ENCODE measurements at places on chromosomes 2 and 18.

DNA sequence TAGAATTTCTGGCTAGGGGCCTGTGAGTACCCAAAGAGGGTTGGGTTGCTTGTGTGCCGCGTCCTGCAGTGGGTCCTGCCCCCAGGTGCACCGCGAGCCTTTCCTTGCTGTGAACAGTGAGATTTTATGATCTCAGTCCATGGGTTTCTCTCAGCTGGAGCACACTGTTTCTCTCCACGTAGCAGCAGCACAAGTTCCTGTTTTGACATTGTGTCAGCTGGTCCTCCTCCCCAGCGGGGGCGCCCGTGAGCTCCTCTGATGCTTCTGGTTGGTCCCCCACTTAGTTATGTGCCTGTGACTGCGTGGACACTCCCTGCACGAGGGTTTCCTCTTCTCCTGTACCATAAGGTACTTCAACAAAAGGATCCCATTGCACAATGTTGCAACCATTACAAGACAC is 29.8 kb downstream of the TSHZ1 start:
- DNase-seq = no peak

- DNase-seq = peak; percentile 66
These were observed 44.3 kb upstream of the ASB1 start for GRCh38 chr2:238382381-238382781.

- DNase-seq = no peak
These were observed 48.1 kb upstream of the HPCAL1 start for GRCh38 chr2:10254373-10255188.

DNA sequence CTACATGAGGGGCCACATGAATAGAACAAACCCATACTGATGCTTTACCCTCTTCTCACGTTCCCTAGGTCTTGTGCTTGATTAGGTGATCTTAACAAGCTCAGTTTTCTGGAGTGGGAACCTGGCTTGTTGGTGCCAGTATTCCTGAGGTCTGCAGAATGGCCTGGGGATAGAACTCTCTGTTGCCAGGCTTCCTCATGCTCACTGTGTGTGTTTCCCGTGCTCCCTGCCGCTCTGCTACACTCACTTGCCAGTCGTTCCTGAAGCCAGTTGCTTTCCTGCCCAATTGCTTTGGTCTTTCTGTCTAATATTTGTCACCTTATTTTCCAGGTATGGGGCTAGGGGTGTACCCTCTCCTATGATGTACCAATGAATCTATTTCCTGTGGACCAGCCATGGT is 2111.5 kb upstream of the PIK3C3 start:
- DNase-seq = no peak

- DNase-seq = no peak
These were observed 319.5 kb downstream of the ALK start for GRCh38 chr2:29601872-29602271.

DNA sequence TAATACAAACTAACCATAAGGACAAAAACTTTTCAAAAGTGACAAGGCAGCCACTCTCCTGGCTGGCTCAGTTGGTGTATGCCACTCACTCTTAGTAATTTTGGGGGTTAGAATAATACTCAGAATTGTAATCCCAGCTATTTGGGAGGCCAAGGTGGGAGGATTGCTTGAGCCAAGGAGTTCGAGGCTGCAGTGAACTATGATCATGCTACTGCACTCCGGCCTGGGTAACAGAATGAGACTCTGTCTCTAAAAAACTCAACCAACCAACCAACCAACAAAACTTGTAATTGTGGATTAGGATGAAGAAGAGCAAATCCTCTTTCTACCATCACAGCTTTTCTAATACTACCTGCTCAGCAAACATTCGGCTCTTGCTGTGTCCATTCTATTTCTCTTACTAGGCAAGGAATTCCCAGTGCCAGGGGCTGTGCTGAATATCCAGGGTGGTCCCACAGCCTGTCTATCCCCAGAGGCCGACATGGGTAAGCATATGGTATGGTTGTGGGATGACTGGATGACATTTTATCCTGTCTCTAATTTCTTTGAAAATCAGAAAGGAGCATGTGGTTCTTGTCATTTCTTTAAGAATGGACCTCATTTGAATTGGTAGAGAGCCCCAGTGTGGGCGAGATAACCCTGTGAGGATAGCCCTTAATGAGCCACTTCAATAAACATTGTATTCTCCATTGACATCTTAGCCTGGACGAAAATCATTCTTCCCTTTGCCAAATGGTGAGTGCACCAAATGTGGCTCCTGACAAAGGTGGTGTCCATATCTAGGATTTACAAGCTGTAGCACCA is 220.1 kb downstream of the MYCN start:
- no peak for DNase-seq

DNA sequence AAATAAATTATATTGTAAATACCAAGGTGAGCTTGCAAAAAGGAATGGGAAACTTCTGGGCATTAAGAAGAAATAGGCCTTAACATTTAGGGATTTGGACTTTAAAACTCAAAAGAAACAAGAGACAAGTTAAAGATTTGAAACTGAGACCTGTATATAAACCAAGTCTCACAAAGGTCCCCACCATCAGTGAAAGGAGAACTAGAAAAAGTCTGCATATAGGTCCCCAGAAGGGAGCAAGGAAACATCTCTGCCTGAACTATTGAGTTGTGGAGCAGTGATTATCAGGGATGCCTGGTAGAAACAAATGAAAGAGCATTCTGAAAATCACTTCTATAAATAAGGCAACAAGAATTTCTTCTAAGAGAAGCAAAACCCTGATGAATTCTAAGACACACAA is 30.5 kb upstream of the ITGAV start:
- DNase-seq = no peak

DNA sequence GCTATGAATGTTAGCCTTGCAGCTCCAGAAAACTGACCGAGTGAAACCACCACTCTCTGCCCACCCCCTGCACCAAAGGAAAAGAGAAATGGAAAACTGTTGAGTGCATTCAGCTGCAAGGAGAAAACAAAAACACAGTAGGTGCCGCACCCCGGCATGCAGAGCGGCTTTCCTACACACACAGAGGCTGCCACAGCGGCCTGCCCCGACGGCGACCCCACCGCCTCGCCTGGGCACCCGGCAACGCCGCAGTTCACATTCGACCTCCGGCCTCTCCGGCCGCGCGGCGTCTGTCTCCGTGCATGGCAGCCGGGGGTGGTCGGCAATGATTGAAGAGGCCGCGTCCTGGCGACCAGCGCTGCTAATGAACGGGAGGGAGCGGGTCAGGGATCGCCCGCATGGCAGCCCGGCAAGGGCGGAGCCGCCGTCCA is 417.1 kb upstream of the SALL3 start:
- DNase-seq = no peak

DNA sequence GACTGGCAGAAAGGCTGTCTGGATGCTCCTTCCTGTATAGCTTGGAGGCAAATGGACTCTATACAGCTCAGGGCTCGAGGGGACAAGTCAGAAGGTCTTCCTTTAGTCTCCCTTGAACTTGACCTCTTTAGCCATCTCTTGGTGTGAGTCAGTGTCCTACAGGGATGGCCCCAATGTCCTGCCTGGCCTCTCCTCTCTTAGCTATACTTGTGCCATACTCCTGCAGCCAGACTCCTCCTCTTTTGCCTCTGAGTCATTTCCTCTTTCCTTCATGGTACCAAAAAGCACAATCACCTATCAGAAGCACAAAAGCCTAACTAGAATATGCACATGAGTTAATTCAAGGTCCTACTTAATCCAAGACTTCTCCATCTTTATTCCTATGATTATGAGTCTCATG is 112.7 kb downstream of the XRCC5 start:
- peak; percentile 56 for DNase-seq

DNA sequence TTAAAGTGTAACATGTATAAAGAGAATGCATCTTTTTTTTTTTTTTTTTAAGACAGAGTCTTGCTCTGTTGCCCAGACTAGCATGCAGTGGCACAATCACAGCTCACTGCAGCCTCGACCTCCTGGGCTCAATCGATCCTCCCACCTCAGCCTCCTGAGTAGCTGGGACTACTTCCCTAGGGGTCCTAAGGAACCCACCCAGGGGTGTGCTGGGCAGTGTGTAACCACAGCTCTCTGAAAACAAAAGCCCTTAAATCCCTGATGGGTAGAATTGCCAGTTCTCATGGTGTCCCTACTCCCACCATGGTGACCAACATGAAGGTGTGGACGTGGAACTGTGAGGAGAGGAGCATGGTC is 105.6 kb upstream of the ST3GAL5 start:
- no peak for DNase-seq

- no peak for DNase-seq
These were observed 93.4 kb downstream of the PARD3B start for GRCh38 chr2:204638471-204639194.

DNA sequence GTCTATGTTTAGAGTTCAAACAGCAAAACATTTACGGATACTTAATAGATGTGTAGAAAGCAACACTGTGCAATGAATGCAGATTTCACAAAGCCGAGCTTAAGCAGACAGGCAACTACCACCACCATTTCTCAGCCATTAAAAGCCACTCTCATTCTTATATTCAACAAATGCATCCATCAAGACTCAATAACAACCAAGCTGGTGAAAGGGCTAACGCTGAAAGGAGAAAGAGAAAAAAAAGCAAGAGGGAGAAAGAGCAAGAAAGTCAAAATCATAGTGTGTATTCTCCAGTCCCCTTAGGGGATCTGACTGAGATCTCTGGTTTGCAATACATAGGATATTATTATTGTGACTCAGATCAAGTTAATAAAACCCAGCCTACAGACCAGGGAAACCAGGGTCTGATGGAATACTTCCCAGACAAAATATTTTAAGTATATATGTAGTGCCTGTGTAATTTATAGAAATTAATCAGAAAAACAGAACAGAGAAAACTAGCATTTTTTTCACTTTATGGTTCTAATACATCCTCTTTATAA is 14.1 kb downstream of the SATB2 start:
- no peak for DNase-seq

DNA sequence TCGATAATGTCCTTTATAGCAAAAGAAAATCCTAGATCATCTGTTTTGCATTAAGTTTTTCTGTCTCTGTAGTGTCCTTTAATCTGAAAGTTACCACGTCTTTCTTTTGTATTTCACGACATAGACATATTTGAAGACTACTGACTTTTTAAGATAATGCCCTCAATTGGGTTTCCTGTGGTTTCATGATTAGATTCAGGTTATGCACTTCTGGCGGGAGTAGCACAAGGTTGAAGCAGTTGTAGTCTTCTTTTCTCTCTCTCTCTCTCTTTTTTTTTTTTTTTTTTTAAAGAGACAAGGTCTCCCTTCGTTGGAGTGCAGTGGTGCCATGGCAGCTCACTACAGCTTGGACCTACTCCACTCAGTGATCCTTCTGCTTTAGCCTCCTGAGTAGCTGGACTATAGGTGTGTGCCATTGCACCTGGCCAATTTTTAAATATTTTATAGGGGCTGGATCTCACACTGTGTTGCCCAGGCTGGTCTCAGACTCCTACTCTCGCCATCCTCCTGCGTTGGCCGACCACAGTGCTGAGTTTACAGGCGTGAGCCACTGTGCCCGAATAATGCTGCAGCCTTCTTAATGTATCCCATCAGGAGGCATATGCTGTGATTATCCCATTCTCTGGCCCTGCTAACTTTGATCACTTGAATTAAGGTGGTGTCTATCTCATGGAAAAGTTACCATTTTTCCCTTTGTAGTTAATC is 3.9 kb downstream of the INPP4A start:
- no peak for DNase-seq

DNA sequence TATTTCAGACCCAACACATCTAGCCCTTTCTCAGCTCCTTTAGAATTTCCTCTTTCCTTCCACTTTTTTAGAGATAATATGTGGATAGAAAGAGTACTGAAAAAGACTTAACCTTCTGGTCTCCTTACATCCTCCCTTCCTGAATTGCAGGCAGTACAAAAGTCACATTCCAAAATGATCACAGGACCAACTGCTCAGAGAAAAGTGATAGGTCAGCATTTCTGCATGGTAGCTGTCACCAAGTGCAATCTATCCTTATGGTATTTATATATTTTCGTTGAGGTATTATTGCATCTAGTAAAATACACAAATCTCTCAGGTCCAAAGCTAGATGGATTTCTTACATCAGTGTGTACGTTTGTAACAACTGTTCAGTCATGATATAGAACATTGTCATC is 427.5 kb downstream of the LPIN1 start:
- DNase-seq = no peak

- no peak for DNase-seq
These were observed 992.3 kb upstream of the FANCL start for GRCh38 chr2:59233448-59233847.

- DNase-seq = no peak
These were observed 84.3 kb upstream of the SERTAD2 start for GRCh38 chr2:64738026-64738425.

DNA sequence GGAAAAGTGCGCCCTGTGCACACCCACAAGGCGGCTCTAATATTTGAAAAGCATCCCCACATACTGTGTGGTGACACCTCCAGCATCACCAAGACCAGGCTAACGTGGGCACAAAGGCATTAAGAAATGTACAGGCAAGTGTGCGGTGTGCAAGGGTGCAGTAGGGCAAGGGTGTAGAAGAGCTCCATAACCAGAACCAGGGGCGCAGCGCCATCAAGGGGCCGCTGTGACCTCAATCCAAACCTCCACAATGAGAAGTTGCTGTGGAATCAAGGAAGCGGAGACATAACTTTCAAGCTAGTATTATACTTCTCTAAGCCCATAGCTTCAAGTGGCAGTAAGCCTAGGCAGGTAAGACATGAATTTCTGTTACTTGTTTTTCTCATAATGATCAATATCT is 13.0 kb downstream of the L3MBTL4 start:
- no peak for DNase-seq

- DNase-seq = no peak
These were observed 50.7 kb upstream of the DDX18 start for GRCh38 chr2:117763804-117764203.

GRCh38 chr2:103808814-103809213 is 1045.1 kb upstream of the POU3F3 start:
- no peak for DNase-seq

GRCh38 chr2:182824767-182825158 is 41.7 kb downstream of the FRZB start:
- DNase-seq = no peak

- DNase-seq = no peak
These were observed 3.4 kb downstream of the ZEB2 start for GRCh38 chr2:144516411-144516980.

- DNase-seq = peak; percentile 42
These were observed 34.4 kb downstream of the ACYP2 start for GRCh38 chr2:54149638-54150441.

DNA sequence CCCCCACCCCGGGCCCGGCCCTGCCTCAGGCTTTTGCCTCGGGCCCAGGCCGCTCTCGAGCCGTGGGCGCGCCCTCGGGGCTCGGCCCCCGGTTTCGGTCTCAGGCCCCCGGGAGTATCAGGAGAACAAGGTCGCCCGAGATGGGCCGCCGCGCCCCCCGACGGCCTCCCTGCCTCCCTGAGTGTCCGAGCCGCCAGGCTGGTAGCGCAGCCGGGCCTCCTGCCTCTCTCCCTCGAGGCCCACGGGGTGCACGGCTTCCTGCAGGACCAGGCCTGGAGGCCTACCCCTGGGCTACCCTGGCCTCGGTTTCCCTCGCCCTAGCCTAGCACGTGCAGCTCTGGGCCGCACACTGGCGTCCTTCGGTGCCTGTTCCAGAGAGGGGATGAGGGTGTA is 8.4 kb downstream of the GBX2 start:
- DNase-seq = no peak

DNA sequence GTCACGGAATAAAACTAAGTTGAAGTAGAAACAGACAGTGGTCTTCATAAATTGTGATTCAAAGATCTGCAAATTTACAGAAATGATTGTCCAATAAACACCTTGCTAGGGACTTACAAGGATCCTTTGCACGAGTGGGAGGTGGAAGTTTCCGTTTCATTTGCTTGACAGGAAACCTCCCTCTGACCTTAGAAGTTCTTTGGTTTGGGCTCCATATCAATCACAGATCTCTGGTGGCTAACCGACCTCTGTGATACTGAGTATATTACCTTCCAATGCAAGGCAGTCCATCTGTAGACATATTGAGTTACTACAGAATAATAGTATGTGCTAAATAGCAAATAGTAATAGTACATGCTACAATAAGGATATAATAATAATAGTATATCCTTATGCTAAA is 33.7 kb upstream of the RNF152 start:
- DNase-seq = no peak
